Fibroblast of skin of back (primary cell): ENCODE measurements at places on chromosomes 5 and 9.

- DNase-seq: no peak
Measured at GRCh38 chr9:132811985-132812384, 66.1 kb downstream of the AK8 start.

- DNase-seq: no peak
Measured at GRCh38 chr5:65791712-65792673, 70.0 kb downstream of the NLN start.

GRCh38 chr5:132007399-132008162, 3.9 kb downstream of the ACSL6 start:
- DNase-seq: peak; percentile 70

GRCh38 chr9:31996331-31996730, 388.1 kb upstream of the ACO1 start:
- DNase-seq: no peak

GRCh38 chr9:134403682-134404301, 77.5 kb downstream of the RXRA start:
- peak; percentile 87 for DNase-seq

- no peak for DNase-seq
Measured at GRCh38 chr5:178770621-178771020, 40.2 kb upstream of the ZNF354A start.

- no peak for DNase-seq
Measured at GRCh38 chr5:138582959-138583358, 7.8 kb upstream of the HSPA9 start.

GRCh38 chr9:94697972-94698581, 28.4 kb upstream of the AOPEP start:
- DNase-seq: peak; percentile 76

GRCh38 chr5:68554571-68555279, 339.2 kb downstream of the PIK3R1 start:
- DNase-seq: peak; percentile 71

- no peak for DNase-seq
Measured at GRCh38 chr9:88682431-88682831, 147.5 kb downstream of the NXNL2 start.

GRCh38 chr9:88077071-88077617, 61.1 kb downstream of the SPATA31C2 start:
- DNase-seq: no peak

GRCh38 chr9:109474170-109474569, 23.9 kb downstream of the PTPN3 start:
- DNase-seq: no peak

- DNase-seq: peak; percentile 48
Measured at GRCh38 chr9:106438928-106439327, 424.0 kb upstream of the ZNF462 start.

GRCh38 chr9:86707932-86708510, 239.3 kb downstream of the GAS1 start:
- DNase-seq: no peak

DNA sequence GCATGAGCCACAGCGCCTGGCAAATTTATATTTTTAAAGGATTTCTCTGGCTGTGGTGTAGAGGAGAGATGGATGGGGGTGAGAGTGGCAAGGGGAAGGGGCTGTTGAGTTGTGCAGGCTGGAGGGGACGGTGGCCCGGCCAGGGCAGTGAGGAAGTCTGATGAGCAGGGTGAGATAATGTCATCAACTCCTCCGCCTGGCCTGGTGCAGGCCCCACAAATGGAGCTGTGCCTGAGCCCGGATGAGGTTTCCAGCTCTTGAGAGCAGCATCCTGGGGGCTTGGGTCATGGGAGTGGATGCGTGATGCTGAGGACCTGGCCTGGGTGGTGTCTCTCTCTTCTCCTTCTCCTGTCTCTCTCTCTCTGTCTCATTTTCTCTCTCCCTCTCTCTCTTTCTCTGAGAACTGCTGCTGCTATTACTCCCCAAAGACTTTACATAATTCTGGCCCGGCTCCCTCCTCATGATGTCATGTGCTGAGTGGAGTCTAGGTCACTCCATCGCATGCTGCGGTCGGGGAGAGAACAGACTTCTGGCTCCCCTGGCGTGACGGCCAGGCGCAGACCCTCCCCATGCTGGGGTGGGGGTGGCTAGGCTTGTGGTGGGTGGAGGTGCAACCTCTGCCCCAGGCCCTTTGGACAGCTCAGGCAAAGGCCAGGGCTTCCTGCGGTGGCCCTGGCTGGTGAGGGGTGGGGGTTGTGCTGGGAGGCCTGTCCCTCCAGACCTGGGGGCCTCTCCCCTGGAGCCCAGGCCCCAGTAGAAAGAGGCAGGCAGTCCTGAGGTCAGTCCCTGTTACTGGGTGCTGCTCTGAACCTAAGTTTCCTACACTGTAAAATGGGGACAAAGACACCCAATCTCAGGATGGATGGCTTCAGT, 26.4 kb downstream of the FGF18 start:
- peak; percentile 46 for DNase-seq
